ENCODE measurements at places on chromosomes 1 and 21.

- no peak for DNase-seq
Observed at GRCh38 chr1:92509619-92510018, 22.9 kb upstream of the GFI1 start.

DNA sequence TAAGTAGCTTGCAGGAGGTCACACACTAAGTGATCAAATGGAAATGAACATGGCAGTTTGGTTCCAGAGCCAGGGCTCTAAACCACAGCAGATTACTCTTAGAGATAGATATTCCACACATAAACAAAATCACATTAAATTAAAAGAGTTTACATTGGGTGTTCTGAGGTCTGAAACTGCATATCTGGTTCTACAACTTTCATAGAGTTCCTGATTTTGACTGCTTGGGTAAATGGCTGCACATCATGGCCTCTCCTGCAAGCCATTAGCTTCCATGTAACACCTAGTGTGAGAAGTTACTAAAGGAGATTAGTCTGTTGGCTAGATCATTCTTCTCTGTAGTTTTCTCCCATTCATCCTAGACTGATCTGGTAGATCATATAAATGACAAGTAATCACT lies 12.8 kb upstream of the XCL2 start:
- no peak for DNase-seq

DNA sequence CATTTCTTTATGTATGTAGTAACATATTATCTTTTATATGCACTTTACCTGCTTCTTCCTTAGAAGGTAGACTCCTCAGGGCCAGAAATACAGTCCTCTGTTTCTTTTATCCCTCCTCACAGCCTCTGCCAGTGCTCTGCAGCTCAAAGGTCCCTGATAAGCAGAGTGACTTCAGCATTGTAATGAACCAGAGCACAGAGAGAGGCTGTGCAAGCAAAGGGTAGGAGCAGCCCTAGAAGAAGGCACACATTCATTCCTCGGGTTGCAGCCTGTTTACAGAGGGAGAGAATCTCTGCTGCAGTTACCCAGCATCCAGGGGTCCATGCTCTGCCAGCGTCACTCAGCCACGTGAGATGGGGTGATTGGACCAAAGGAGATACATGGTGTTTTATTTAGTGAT lies 101.1 kb downstream of the RHOU start:
- DNase-seq: no peak

DNA sequence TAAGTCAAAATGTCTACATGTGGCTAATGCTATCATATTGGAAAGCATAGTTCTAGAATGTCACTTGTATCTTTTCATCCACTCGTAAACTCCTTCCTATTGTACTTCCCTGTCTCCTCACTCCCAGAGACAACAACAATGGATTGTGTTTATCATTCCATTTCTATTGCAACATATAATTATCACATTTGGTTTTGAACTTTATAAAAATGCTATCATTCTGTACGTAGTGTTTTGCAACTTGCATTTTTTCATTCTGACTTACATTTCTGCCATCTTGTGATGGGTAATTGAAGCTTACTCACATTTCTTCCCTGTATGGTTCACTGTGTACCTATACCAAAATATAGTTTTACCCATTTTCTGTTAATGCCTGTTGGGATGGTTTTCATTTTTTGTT lies 14.5 kb upstream of the CSF3R start:
- DNase-seq: no peak

- DNase-seq: no peak
Observed at GRCh38 chr1:222865718-222866117, 50.9 kb downstream of the DISP1 start.

Measured in activated CD4-positive, alpha-beta T cell treated with anti-CD3 and anti-CD28 coated beads, Interleukin-2, amount 50 U/mL, for 4 hours (primary cell).